ENCODE measurements at places on chromosomes 2 and 18.

DNA sequence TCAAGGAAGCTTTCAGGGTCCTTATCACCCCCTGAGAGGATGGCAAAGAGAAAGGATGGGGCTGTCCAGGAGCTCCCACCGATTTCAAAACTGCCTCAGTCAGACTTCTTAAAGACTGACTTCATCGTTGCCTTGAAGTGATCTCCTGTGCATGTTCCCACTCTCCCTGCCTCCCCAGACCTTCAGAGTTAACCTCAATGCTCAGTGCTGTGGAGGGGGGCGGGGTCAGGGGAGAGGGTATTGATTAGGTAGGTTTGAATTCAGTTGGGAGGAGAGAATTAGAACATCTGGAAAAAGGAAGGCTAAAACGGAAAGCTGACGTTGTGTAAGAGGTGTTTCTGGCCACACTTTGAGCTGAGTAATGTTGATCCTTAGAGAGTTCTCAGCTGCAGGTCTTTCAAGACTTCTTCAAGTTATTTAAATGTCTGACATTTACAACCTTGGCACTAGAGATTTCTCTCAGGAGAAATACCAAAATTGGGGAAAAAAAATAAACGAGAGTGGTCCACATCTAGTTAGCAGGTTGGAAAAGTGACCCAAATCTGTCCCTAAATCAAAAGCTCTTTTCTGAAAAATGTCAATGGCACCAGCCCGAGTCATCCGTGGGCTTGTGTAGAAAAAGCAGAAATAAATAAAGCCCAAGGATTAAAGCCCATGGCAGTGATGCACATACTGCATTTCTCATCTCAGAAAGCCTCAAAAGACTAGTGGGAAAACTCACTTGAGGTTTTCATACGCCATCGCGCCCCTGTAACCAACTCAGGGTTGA is 134.7 kb upstream of the EPAS1 start:
- DNase-seq: no peak

GRCh38 chr2:43832457-43832856 is 6.2 kb downstream of the ABCG5 start:
- DNase-seq: no peak

GRCh38 chr2:234587341-234588053 is 90.6 kb upstream of the ARL4C start:
- DNase-seq: no peak

DNA sequence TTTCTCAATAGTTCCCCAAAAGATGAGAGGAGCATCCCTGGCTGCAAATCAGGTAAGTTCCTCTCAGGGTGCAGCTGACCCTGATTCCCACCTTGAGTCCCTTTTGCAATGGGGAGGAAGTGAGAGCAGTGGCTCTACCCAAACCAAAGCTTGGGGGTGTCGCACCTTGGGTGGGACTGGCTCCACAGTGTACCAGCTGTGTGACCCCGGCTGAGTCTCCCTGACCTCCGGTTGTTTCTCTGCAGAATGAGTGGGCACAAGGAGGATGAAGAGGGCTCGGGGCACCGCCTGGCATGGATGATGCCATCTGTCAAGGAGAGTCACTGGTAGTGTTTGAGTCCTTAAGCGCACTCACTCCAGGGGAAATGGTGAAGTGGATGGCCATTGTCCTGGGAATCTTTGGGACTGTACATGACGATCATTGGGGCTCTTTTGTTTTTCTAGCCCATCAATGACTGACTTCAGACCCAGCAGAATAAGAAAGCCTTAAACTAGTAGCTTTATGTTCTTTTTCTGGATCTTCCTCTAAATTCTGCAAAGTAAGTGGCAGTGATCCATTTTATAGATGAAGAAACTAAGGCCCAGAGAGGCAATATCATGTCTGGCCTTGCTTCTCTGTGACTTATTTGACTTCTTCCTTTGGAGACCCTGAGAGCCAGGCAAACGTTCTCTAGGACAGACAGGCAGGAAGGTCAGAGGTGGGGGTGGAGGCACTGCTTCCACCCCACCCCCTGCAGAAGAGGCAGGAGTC is 106.3 kb upstream of the ST3GAL5 start:
- no peak for DNase-seq

DNA sequence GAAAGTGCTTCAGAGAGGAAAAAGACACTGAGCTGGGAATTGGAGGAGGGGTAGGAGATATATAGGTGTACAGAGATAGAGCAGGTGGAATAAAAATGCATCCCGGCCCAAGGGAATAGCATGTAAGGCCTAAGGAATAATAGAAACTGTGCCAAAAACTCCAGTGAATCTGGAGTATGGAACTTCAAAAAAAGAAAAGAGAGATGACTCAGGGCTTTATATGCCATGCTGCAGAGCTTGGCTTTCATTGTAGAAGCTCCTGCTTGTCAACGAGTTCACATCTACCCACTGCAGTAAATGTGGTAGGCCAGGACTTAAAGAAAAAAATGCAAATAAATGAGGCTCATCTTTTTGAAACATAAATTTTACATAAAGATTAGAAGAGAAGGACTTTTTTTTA is 131.8 kb downstream of the MREG start:
- DNase-seq: no peak

GRCh38 chr2:76642129-76642528 is 880.0 kb downstream of the LRRTM4 start:
- peak; percentile 13 for DNase-seq

DNA sequence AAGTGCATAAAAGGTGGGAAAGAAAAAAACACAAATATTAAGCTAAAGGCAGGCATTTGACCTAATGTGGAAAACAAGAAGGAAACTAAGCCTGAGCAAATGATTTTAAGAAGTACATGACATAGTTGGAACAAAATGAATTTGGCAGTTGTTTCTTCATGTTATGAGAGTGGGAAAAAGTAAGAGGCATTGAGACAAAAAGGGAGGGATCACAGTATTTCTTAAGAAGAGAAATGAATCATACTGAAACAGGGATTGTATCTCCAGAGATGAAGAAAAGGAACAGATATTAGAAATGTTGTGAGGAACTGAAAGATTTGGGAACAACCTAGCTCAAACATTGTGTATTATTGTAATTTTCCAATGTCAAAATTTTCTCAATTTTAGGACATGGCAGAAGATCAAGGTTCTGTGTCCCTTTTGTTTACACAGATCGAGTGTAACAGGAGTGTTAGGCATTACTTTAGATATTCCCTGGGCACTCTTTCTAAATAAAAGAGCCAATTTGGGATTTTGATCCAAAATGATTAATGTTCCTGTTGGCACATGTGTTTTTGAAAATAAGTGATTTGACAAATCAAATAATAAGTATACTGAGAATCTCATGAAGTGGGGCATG is 98.6 kb downstream of the CALCRL start:
- DNase-seq: no peak

DNA sequence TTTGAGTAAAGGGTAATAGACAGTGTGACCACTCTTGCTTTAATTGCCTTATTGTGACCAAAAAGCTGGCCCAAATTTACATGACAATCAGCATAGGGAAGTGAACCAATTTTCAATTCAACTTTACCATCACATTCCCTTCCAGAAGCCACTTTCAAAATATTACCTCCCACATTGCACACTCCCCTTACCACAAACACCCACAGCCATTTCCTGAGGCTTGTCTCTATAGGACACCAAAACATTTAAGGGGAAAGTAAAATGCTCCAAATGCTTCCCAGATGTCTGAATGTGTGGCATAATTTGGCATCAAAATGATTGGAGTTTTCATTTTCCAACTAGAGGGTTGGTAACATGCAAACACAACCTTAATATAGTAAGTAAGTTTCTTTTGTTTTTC is 616.1 kb downstream of the SLC4A3 start:
- no peak for DNase-seq

- DNase-seq: no peak
Observed at GRCh38 chr2:8594731-8595427, 87.0 kb upstream of the ID2 start.

- DNase-seq: no peak
Observed at GRCh38 chr18:410047-410455, 90.5 kb downstream of the COLEC12 start.

DNA sequence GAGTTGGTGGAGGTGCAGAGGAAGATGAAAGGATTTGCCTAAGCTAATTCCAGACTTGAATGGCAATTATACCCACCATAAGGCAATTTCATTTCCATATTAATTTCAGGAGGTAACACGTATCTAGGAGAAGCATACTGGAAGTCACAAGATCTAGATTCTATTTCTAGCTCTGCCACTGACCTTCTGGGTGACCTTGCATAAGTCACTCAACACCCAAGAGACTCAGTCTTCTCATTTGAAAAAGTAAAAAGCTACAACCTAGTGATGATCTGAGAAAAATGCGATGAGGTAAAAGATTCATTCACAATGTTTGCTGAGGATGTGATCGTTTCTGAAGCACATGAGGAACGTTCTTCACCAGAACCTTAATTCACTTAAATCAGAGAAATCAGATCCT is 55.9 kb downstream of the GRB14 start:
- no peak for DNase-seq

Data from iPS-NIHi11 (cell line).